ENCODE measurements at places on chromosomes 3 and 15.

DNA sequence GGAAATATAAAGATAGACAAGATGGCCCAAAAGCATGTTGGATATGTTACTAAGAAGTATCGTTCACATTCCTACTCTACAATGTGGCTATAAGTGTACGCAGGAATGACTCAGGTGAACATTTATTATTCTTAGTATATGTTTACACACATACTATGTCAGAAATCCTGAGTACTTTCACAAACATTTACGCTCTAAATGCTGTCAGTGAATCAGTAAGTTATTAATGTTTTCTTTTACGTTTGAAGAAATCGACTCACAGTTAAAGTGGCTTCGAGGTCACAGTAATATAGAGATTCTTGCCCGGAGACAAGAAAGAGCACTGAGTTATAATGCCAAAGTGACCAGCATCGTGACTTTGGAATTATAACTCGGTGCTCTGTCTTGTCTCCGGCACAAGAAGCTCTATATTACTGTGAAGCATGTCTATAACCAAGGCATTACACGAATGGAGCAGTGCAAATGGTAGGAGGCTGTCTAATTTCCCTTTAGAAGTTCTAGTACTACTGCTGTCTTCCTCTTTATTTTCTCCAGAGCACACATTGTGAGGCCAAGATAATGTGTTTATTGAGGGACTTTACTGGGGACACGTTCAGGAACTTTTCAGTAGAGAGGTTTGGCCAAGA lies 61.8 kb upstream of the P3H2 start:
- no peak for DNase-seq

- no peak for DNase-seq
Measured at GRCh38 chr15:26460165-26460564, 312.7 kb downstream of the GABRB3 start.

- no peak for DNase-seq
Measured at GRCh38 chr3:149020839-149021252, 29.5 kb downstream of the GYG1 start.

DNA sequence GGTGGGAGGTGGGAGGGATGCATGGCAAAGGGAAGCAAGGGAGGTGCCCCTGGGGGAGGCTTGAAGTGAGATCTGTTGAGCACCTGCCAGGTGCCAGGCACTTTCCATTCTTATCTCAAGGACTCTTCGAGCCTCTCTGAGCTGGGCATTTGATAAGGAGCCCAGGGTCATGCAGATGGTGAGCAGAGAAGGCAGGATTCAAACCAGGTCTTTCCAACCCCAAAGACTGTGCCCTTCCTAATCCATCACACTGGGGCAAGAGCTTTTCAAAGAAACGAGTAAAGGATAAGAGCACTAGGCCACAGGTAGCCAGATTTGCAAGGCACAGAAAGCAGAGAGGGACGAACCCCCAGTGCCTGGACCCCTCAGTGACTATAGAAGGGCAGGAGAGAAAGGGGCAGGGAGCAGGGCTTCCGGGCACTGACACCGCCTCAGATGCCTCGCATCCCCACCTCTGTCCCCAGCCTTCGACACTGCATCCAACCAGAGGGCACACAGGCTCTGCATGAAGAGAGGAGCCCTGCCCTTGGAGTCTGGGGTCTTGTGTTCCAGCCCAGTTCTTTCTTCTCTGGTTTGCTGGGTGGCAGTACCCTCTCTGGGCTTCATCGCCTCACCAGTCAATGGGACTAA lies 21.0 kb downstream of the IGDCC4 start:
- DNase-seq = no peak

GRCh38 chr3:52052831-52053306 lies 3.5 kb downstream of the DUSP7 start:
- peak; percentile 11 for DNase-seq

DNA sequence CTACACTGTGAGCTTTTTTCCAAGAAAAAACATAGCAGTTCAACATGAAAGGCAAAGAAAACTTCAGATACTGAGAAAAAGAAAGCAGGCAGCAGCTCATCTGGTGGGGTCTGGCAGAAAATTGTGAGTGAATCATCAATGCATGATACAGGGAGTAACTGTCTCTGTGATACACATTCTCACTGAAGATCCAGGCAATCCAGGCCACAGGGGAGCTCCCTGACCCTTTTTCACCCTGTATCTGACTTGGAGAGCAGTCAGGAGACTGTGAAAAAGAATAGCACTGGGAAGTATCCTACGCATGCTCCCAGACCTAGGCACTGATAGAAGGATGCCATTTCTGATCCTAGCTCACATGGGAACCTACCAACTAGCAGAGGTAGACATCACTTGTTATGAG lies 269.8 kb downstream of the MBNL1 start:
- no peak for DNase-seq

- no peak for DNase-seq
Measured at GRCh38 chr15:70507772-70508371, 255.5 kb downstream of the UACA start.

DNA sequence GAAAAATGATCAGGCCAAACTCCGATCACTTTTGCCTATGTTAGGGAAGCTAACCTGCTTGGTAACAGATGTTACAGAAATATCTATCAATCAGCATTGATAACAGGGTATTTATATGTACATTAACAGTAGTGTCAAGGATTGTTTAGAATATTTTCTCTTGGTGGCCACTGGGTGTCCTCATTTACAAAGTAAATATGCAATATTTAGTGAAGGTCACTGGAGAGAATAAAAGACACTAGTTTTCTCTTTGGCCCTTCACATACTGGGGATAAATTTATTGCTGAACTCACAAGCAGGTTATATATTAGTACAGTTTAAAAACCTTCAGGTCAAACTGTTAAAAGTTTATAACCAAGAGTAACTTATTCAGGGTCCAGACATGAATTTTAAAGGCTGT lies 69.0 kb downstream of the TIGIT start:
- no peak for DNase-seq

GRCh38 chr3:3023111-3023745 lies 86.9 kb downstream of the IL5RA start:
- DNase-seq = no peak

- DNase-seq = no peak
Measured at GRCh38 chr15:56920367-56920627, 1.9 kb downstream of the TCF12 start.

DNA sequence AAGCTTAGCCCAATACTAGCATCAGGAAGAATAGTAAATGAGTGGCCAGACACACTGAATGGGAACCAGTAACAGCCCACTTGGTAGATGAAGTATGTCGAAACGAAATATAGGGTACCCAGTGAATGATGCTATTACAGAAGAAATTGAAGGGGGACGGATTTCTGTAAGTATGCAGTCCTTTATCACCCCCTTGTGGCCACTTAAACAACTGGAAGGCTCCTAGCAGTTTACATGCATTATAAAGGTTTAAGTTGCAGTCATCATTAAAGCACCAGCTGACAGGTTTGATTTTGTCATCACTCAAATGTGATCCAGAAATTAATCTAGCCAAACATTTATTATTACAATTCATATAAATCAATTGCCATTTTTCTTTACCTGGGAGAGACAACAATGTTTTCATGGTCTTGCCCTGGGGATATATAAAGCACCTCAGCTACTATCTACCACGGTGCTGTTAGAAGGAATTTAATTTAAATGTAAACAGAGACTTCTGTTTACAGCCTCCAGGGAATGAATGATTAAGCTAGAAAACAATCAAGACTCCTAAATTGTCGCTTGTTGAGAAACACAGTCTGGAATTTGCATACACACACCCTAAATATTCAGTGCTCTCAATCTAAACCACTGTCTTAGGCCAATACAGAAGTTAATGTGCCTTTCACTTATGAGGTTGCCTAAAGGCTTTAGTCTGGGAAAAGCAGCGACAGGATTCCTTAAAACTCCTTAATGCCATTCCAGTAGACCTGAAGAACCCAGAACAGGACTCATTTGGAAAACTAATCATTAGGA lies 7.8 kb downstream of the EIF1B start:
- DNase-seq = no peak

DNA sequence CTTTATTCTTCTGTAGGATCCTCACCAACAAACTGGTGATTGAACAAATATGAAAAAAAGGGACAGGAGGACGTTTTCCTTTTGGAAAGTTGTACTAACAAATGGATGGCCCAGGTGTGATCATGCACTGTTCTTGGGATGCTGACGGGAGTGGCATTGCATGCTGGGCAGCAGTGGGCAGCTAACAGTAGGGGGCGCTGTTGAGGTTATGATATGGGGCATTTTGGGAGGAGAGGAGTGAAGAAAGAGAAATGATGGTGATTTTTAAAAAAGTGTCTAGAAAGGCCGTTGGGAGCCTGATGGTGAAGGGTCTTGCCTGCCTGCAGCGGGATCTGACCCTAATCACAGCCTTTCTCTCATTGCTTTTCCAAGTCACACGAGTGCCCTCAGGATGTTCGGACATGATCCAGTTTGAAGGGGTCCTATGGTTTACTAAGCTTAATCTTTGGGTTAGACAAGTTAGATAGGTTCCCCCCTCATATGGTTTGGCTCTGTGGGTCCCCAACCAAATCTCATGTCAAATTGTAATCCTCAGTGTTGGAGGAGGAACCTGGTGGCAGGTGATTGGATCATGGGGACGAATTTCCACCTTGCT lies 46.2 kb upstream of the PRTG start:
- DNase-seq = peak; percentile 13

- no peak for DNase-seq
Measured at GRCh38 chr3:166570102-166570501, 732.9 kb upstream of the BCHE start.

DNA sequence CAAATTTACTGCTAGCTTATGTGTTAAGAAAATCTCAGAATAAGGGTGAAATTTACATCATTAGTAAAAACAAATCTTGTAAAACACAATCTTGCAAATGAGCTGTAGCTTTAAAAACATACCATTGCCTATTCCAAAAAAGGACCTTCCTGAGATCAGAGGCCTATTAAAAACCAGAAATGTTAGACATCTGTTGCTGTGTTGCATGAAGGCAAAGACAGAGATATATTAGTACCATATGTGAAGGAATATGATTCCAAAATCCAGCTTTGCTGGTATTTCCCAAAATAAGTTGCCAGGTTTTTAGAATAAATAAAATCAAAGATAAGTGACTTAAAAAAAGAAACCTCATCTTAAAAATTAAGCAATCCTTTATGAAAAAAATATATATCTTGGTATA lies 504.1 kb upstream of the CDIN1 start:
- no peak for DNase-seq

DNA sequence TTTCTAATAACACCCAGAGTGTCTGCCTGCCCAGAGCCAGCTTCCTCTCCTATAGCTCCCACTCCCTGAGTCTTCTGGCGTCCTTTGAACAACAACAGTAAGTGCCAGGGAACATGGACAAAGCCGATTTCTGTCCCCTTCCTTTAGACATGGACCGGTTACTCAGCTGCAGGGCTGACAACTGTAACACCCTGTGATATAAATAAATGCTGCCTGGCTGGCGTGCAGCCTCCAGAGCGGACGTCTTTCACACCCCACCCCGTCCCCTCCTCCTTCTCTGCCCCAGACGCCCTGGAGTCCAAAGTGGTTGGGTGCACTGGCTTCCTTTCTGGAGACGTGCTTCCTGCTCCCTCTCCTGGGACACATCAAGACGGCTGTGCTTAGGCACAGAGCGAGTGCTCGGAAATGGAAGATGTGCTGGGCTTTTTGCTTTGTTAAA lies 281.9 kb upstream of the LRRFIP2 start:
- DNase-seq = no peak

DNA sequence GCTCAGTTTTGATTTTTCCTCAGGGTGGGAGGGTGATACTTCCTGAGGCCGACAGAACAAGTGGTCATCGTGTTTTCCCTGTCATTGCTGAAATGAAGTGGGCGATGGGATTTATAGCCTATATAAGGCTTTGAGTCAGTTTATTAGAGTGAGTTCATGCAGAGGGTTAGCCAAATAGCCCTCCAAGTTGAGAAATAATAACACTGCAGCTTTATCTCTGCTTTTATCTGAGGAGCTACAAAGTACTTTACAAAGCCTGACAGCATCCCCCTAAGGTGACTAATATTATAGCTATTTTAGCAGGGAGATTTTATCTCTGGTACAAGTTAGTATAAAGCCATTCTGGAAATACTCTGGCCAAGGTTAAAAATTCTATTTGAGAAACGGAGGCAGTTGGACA lies 389.6 kb downstream of the MFSD1 start:
- DNase-seq = no peak

DNA sequence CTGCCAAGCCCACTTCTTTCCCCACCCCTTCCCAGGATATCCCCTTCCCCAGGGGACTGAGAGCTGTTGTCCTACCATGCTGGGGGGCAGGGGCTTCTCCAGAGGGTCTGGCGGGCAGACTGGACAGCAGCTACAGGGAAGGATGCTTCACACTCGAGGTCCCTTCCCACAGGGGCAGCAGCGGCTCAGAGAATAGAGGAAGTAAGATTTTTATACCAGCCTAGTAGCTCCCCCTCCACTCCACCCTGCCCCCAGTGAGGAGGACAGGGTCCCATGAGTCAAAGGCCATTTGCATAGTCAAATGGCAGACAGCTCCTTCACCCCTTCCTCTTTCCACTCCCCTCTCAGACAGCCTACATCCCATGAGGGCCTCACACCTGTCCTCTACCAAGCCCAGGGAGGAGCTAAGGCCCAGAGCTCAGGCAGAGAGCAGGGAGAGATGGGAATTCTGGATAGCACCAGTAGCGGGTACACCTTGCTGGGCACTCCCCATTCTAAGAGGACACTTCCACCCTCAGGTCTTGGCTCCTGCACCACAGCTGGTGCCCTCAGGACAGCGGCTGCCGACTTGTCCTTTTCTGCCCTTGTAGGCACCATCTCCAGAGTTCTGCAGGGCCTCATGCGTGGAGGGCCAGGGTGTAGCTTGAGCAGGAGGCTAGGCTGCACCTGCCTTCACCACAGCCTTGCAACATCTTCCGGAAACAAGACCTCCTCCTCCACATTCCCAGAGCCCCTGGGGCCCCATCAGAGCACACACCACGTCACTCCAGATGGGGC lies at the start of gene TLR9:
TLR9 (minus strand) TSS at position 194 of the 777 bp plus-strand sequence; CDS start at position 78, 116 bp downstream.
- DNase-seq = no peak

DNA sequence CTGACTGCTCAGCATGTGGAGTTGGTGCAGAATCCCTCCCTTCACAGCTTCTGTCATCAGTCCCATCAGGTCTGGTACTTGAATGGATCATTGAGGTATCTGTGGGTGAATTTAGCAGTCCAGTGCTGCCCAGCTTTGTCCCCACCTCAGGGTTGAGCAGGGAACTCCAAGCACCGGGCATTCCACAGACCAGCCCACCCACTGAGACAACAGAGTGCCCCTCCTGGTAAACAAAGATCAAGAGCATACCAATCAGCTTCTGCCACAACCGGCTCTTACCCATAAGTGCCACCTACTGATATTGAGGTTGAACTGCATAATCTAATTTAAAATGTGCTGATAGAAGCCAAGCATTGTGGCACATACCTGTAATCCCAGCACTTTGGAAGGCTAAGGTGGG lies 57.1 kb upstream of the FXR1 start:
- no peak for DNase-seq

- no peak for DNase-seq
Measured at GRCh38 chr15:94286583-94286982, 55.2 kb downstream of the MCTP2 start.

DNA sequence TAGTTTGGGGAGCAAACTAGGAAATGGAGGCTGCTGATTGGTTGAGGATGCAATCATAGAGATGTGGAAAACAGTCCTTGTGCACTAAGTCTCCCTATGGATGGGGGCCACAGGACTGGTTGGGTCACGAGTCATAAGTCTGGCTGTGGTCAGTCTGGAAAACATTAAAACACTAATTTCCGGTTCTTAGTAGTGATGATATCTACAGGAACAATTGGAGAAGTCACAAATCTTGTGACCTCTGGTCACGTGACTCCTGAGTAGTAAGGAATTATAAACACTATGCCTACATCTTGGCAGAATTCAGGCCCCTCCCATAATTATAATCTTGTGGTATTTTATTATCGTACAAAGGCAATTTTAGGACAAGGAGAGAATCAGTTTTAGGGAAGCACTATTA lies 317.3 kb upstream of the ARPP21 start:
- no peak for DNase-seq

- DNase-seq = no peak
Measured at GRCh38 chr3:33884701-33885100, 86.3 kb downstream of the PDCD6IP start.

All from activated naive CD4-positive, alpha-beta T cell (primary cell).